Activated B cell treated with CpG ODN at 0.5 μM for 24 hours (primary cell): ENCODE measurements at places on chromosomes 3 and 15. TPM values are rescaled to one million over a fixed set of nuclear protein-coding genes. Genes with fewer than 3 reads are reported as not detected.
A peak's percentile ranks its signal among the peaks of the same experiment; 100 is the strongest.

DNA sequence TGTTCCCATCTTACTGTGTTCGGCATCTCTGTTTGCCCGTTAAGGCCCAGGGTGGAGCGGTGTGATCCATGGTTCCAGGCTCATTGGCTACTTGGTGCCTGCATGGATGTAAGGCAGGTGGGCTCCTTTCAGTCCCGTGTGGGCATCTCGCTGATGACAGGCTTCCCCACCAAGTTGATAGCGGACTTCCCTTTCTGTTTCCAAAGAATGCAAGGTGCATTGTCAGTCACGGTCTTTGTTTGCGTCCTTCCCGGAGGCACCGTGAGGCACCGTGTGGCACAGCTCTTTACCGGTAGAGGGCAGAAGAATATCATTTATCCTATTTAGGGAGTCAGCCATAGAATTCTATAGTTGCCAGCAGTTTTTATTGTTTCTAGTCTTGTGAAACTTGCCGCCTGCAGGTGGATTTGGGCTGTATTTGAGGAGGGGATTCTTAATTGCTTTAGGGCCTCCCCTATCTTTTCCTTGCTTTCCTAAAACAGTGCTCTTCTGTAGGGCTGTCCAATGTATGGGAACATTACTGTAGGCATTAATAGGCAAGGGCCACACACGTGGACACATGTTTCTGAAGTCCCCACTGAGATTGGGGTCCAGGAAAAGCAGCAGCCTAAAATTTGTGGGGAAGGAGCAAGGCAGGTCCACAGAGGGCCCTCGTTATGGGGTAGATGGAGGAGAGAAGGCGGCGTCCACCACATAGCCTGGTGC lies 244.1 kb downstream of the SLCO3A1 start:
- DNase-seq = no peak

- peak; percentile 66 for DNase-seq
Observed at GRCh38 chr15:80152180-80152895, 461 bp upstream of the FAH start.

DNA sequence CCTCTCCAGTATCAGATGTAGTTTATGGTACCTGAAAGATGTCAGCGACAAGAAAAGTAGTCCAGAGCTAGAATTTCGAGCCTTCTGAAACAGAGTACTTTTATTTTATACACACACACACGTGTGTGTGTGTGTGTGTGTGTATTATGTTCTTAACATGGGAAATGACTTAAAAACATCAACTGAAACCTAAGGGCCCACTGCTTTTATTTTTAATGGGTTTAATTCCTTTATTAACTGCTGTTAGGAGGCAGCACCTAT lies 1.9 kb downstream of the TCF12 start:
- no peak for DNase-seq

CXCR6 gene
- not detected in 2 replicates for total RNA-seq

DNA sequence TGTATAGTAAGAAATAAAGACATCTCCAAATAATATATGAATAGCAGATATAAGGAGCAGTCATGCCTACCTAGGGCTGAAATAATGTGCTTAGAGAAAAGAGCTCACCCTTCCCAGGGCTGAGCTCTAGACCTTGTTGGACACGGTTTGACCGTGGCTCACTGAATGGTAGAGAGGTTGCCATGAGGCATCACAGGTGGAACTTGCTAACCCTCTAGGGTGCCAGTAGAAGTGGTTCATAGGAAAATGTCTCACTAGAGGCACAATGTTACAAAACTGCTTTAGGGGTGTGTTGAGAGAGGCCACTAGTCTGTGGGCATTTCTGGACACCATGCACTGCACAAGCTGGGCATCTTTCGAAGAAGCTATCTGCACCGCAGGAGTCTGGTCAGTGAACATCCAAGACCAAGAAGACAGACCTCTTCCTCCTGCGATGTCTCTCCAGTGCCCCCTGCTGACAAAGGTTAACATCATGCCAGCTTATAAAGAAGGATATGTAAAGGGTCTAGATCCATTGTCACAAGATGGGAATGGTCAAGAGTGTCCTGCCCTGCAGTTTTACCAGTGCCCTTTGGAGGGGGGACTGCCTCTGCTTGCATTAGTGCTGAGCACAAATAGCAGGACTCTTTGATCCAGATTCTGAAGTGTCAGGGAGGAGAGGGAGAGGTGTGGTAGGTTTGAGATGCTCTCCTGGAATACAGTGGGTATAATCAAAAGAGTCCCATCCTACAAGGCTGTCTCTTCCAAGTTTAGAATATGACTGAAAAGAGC lies 266.8 kb downstream of the ZNF385D start:
- no peak for DNase-seq

DNA sequence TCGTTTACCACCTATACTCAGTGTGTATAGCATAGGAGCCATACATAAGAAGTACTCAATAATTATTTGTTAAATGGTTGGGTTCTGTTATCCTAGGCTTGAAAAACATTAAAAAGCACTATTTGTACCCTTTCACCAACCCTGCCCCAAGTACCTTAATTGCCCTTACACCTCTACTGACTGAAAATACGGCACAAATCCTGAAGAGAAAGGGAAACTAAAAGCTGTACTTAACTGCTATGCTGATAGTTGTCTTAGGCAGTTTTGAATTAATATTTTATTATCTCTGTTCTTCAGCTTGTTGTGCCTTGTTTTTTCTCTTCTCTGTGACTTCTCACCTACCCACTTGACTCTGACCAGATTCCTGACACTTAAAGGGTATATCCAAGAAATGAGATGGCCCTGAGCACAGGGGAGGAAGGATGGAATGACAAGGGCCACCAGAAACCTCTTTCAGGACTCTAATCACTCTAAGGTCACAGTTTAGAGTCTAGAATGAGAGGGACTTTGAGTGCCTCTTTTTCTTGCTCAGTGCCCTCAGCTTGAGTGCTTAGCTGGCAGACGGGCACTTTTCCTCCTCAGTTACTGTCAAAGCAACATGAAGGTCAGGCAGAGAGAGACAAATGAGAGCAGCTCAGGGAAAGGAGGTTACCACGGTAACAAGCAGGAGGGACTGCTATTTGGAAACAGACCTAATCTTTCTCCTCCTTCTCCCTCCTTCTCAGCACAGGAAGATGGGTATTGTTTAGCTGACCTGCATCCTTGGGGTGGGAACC lies 136.5 kb downstream of the ZNF609 start:
- no peak for DNase-seq

DNA sequence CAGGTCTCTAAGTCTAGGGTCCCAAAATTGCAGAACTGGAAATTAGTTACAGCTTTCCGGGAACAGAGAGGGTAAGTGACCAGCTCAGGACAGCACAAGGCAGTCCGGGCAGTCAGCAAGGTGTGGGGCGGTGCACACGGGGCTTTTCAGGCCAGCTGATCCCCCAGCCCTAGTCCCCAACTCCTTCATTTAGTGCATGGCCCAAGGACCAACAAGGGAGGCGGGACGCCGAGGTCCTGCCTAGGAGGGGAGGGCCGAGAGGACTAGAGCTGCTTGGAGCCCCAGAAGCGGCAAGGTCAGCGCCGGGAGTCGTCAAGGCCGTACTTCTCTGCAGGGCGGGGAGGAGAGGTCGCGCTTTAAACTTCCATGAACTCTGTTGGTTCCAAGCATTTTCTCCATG lies 2.0 kb upstream of the PDE8A start:
- no peak for DNase-seq

DNA sequence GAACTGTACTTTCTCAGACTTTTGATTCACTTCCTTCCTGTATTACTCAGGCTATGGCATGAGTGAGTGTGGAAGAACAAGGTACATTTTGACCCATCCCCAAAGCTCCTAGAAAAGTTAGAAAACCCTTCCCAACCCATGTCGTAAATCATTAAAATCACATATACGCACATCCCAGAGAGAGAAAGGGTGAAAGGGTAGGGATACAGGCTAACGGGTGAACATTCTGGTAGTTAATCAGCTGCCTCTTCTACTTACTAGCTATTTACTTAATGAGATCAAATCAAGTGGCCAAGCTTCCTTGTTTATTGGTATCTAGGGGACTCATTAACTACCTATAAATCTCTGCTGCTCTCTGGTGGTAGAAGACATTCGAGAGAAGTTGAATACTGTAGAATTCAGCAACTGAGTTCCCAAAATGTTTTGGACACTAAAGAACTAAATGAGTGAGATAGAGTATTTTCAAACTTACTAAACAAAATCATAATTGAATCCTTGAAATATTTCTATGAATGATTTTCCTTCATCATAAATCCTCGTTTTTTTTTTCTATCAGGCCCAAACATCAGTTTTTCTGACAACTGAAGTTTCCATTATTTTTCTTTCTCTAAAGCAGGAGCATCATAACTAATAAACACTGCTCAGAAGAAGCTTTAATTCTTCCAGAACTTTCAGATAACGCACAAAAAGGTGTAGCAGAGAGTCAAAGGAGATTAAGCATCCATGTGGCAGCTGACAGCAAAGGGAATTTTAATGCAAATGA lies 124.2 kb downstream of the IMPG2 start:
- DNase-seq = no peak

- DNase-seq = no peak
Observed at GRCh38 chr3:24387493-24387892, 107.2 kb downstream of the THRB start.

BCHE gene
- total RNA-seq = not detected in 2 replicates

GRCh38 chr3:162274070-162274469 lies 777.5 kb downstream of the OTOL1 start:
- DNase-seq = no peak

FANCI gene
- 13.8 and 16.6 TPM in 2 replicates for total RNA-seq

DNA sequence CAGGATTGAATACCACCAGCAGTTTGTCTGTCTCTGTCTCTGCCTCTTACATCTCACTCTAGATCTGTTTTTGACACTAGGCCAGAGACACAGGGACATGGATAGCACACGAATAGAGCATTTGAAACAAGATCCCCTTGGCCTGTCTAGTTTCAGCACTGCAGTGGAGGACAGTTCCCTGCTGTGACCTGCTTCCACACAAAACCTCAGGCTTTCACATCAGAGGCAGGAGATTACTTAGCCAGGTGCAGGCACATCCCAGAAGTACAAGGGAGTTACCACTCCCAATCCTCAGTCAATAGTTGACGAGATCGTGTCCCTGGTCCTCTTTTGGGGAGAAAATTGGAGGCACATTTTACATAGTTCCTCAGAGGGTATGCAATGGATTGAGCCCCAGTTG lies 34.0 kb upstream of the CCK start:
- no peak for DNase-seq

GRCh38 chr3:50749822-50750221 lies 75.1 kb downstream of the DOCK3 start:
- no peak for DNase-seq

- DNase-seq = no peak
Observed at GRCh38 chr3:153623834-153624233, 461.8 kb downstream of the RAP2B start.

CCR3 gene
- total RNA-seq = not detected in 2 replicates

DNA sequence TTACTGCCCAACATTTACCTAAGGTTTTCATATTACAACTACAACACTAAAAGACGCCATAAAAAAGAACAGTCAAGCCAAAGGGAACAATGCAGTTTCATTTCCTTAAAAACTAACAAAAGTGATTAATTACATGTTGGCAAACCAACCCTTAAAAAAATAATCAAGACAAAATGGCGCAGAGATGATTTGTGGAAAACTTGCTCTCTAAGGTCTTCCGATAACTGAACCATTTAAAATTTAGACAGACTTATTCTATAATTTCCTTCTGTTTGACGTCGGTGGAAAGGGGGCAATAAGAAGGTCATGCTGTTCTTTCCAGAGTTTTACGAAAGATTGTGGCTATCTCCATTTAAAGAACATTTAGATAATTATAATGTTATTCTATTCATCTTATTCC lies 87.6 kb downstream of the RYK start:
- DNase-seq = no peak

- DNase-seq = no peak
Observed at GRCh38 chr15:62257996-62258521, 93.0 kb upstream of the C2CD4B start.

- no peak for DNase-seq
Observed at GRCh38 chr3:148131990-148132638, 565.6 kb upstream of the AGTR1 start.

TMEM44 gene
- total RNA-seq = 3.3 and 3.5 TPM in 2 replicates

GRCh38 chr15:81038975-81039607 lies 38.4 kb downstream of the TLNRD1 start:
- DNase-seq = no peak

PARP3 gene
- total RNA-seq = 9.7 and 12.7 TPM in 2 replicates

DNA sequence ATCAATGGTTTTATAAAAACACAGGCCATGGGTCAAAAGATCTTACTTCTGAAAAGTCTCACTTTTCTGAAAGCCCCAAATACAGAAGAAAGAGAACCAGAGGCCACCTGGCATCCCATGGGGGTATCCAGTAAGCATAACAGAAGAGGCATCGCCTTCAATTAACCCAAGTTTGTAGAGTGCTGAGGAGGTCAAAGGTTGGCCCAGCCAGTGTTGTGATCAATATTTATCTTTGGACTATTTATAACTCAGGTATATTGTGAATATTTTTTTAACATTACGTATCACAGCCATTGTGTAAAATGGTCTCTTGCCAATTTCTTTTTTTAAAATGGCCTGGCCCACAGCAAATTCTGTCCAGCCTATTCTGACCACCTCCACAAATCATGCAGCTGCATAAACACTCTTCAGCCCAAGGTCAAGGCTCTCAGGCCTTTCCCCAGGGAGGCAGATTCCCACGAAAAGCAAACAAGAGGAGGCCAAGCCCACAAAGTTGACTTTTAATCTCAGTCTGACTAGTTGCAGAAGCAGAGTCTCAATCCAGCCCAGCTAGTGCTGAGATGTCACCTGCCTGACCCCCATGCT lies 26.2 kb upstream of the SPTBN5 start:
- no peak for DNase-seq

DNA sequence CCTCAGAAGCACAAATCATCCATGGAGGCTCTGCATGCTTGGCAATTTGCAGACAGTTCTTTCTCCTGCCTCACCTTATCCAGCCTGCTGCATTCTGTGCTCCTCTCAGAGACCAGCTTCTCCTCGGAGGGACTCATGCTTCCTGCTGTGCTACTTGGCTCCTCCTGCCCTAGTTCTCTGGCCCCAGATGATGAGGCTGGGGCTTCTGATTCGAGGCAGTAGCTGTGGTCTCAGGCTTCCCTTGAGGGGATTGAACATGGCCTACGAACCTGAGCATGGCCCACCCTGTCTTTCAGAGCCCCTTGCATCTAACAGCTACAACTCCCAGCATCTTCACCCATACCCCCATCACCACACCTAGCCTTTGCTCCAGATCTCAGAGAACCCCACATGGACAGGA lies 6.7 kb downstream of the VIPR1 start:
- DNase-seq = no peak

CSTA gene
- not detected in 2 replicates for total RNA-seq

GOLGA6D gene
- total RNA-seq = not detected in 2 replicates

NISCH gene
- total RNA-seq = 79.6 and 89.5 TPM in 2 replicates

- DNase-seq = no peak
Observed at GRCh38 chr3:141860766-141861513, 15.5 kb upstream of the ATP1B3 start.

KY gene
- total RNA-seq = not detected in 2 replicates

DNA sequence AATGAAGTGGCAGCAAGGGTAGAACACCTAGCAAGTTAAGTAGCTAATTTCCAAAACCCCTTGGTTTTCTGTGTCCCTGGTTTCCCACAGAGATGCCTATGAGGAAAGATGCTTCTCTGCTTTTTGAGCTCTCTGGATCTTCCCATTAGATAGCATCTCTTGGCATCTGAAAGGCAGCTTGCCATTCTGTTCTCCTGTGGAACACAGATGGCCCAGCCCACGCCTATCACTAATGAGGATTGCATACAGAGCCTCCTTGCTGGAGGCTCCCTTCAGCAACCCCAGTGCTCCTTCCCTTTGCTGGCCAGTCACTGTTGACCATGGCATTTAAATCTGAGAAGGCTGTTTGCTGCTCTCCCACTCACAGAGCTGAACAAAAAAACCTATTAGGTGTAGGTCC lies 34.4 kb upstream of the ETV5 start:
- DNase-seq = no peak

AP4E1 gene
- total RNA-seq = 11.1 and 13.4 TPM in 2 replicates

- no peak for DNase-seq
Observed at GRCh38 chr3:186200726-186201125, 91.8 kb upstream of the ETV5 start.
